Esophagus squamous epithelium (tissue), 5 donors: ENCODE measurements at places on chromosomes 1 and 21.

DNA sequence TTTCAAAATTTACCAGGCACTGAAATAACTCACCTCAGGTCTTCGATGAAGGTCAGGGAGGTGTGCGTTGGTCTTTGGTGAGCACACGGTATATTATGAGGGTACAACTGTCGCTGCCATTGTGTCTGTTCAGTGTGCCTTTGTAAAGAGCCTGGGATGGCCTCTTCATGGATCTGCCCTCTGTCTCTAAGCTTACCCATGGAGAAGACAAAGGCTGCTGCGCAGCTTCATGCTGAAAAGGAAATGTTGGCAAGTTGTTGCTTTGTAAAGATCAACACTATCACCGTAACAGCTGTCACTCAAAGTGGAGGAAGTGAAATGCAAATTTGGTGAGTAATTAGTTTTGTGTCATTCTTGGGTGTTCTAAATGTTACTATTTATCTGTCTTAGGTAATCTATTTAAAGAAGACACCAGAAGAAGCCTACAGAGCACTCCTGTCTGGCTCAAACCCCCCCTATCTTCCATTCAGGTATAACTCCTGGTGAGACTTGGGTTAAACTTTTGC, 71.6 kb downstream of the CDC14A start:
- no peak for DNase-seq

DNA sequence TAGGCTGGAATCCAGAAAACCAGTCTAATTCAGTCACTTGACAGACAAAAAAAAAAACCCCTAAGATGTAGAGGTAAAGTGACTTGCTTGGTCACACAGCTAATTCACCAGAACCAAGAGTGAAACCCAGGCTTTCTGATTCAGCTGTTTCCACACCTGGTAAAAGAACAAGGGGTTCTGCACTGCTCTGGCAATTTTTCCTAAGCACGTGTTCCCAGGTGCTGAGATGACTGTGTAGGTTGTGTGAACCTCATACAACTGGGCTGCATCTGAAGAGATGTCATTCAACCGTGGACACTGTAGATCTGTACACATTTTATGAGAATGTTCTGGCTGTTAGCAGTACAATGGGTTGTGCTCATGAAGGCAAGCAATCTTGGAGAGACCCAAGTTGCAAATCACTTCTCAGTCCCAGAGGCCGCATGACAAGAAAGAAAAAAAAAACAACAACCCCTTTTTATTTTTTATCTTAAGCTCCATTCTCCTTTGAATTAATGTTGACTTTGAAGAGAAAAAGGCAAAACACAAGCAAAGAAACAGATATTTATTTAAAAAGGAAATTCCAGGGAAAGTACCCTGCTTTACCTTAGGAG, 95.4 kb downstream of the INTS7 start:
- DNase-seq, result no peak

GRCh38 chr1:164688791-164689190, 129.8 kb downstream of the PBX1 start:
- no peak for DNase-seq

GRCh38 chr1:2866422-2867086, 65.1 kb upstream of the TTC34 start:
- no peak for DNase-seq
